ENCODE measurements at places on chromosomes 12 and 14.

DNA sequence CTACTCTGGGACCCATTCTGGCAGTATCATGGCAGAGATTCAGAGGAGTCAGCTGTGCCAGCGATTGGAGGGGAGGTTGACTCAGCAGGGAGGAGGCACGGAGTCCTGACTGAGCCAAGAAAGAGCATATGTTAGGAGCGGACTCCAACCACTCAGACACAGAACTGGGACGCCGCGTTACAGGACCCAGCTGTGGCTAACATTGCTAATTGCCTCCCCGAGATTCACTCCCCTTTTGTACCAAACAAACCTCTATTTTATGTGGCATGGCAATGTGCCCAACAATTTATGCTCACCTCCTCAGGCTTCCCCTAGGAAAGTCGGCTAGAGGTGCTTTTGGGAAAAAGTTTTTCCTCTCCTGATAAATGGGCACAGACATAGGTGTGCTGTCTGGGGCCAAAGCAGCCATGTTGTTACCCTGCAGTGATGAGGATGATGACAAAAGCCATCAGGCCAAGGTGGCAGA, 15.2 kb upstream of the CLIP1 start:
- DNase-seq, result no peak

GRCh38 chr14:67131691-67132090, 57.5 kb upstream of the GARIN2 start:
- DNase-seq, result no peak

- no peak for DNase-seq
Observed at GRCh38 chr12:120539303-120539702, 5.1 kb downstream of the RNF10 start.

GRCh38 chr12:31742891-31743290, 14.1 kb upstream of the AMN1 start:
- DNase-seq, result peak; percentile 58

GRCh38 chr14:29216268-29217232, 450.0 kb downstream of the FOXG1 start:
- no peak for DNase-seq

DNA sequence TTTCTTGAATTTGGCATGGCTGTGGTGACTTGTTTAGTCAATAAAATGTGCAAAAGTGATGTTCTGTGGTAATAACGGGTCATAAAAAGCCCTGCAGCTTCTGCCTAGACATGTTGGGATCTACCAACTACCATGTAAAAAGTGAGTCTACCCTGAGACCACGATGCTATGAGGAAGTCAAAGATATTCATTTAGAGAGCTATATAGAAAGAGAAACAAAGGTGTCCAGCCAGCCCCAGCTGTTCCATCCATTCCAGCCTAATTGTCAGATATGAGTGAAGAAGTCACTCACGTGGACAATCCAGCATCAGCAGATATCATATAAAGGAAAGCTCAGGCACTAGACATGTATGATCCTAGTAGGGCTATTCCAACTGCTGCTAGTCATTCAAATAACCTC, 117.2 kb upstream of the SSTR1 start:
- DNase-seq, result no peak

DNA sequence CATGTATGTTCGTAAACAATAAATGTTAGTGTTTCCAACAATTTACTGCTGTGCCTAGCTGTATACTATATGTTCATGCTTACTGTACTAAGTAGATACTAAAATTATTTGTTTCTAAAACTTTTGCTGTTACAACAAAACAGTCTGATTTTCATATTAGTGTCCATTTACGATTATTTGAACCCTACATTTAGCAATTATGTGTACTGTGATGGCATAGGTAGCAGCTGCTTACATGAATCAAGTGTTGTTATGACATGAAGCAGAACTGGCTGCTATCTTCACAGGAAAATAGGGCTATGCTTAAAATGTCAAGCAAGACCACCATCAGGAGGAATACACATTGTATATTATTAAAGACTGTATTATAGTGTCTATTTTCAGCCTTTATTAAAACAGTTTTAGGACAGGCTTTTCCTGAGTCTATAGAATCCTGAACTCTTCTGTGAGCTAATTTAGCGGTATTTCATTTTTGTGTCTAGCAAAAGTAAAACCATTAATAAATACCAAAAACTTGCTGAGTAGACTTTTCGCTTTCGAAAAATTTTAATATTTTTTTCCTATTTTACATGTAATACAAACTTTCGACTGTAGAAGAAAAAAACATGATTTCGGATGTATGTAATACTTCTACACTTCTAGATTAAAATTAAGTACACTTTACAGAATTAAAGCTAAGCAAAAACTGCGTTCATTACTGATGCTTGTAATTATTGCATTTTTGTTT, 1.1 kb upstream of the WDR89 start:
- DNase-seq, result no peak

- DNase-seq, result no peak
Observed at GRCh38 chr12:121611306-121611705, 15.0 kb upstream of the ORAI1 start.

DNA sequence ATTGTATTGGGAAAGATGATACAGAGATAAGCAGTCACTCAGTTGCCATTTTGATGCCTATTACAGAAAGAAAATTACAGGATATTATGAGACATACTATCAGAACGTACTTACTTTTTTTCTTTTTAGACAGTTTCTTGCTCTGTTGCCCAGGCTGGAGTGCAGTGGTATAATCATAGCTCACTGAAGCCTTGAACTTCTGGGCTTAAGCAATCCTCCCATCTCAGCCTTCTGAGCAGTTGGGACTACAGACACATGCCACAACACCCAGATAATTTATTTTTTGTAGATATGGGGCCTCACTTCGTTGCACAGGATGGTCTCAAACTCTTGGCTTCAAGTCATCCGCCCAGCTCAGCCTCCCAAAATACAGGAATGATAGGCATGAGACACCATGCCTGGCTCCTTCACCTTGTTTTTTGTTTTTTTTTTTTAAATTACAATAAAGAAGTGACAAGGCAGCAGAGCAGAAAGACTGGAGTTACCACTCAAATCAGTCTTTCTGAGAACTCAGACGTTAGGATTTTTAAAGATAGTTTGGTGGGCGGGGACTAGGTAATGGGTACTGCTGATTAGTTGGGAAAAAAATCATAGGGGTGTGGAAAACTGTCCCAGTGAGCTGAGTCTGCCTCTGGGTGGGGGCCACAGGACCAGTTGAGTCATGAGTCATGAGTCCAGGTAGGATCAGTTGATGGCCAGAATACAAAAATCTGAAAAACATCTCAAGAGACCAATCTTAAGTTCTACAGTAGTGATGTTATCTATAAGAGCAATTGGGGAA, 11.5 kb upstream of the CPM start:
- DNase-seq, result no peak

GRCh38 chr12:2259369-2259768, 206.6 kb downstream of the CACNA1C start:
- DNase-seq, result no peak

GRCh38 chr12:2439332-2440100, 355.3 kb upstream of the FKBP4 start:
- DNase-seq, result no peak

DNA sequence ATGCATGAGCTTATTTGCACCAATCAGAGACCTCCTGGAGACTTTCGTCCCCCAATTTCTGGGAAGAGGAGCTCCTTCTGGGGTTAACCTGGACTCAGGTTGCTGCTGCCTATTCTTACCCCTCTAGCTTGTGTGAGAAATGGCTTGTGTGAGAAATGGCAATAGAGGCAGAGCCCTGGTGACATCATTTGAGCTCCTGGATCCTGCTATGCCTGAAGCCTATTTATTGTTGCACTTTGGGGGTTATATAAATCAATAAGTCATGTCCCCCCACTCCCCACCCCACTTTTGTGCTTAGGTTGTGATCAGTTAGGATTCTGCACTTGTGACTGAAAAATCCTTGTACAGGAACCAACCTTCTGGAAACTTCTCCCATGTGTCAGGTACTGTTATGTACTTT, 167.2 kb downstream of the ADCK1 start:
- DNase-seq, result no peak

- DNase-seq, result no peak
Observed at GRCh38 chr12:125295550-125295949, 230.3 kb downstream of the AACS start.

DNA sequence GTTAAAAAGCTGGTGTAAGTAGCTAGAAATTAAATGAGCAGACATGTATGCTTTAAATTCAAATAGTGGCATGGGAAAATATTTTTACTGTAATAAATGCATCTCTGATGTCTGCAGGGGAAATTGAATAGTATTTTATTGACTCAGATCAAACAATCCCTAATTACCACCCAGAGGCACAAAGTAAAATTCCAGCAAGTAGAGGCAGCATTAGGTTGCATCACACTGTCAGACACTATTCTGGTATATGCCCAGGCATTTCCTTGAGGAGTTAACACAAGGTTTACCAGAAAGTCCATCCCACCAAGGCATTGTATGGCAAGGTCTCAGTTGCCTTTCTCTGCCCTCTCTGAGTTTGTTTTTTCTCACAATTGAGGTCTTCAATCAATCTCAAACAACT, 201.6 kb upstream of the KITLG start:
- no peak for DNase-seq

DNA sequence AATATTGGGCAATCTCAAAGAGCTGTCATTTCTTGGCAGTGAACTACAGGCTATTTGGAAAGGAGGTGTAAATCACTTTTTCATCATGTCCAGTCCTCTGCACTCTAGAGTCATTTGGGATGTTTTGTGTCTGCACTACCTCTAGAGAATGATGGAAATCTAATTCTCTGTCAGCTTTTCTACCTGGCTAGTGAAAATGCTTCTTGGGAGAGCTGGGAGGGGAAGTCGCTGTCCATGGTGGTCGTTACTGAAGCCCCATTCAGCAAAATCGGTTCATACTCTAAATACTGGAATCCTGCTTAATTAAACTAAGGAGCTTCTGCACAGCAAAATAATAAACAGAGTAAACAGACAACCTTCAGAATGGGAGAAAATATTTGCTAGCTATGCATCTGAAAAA, 251.8 kb downstream of the APAF1 start:
- no peak for DNase-seq

Data from CD4-positive, alpha-beta T cell treated with Interleukin-6 at 100 ng/mL for 8 hours (primary cell).